ENCODE measurements at places on chromosomes 5 and 9.
A peak's percentile ranks its signal among the peaks of the same experiment; 100 is the strongest.

DNA sequence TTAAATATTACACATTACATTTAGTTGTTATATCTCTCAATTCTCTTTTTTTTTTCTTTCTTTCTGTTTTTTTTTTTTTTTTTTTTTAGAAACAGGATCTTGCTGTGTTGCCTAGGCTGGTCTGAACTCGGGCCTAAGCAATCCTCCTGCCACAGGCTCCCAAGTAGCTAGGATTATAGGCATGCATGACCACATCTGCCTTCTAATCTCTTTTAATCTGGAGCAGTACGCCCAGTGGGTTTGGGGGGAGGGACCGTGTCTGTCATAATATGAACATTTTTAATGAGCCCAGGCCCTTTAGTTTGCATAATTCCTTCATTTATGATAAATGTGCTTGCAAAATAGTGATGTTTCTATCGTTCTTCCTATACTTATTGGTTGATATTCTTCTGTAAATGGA lies 10.3 kb downstream of the RHOBTB3 start:
- no peak for DNase-seq

DNA sequence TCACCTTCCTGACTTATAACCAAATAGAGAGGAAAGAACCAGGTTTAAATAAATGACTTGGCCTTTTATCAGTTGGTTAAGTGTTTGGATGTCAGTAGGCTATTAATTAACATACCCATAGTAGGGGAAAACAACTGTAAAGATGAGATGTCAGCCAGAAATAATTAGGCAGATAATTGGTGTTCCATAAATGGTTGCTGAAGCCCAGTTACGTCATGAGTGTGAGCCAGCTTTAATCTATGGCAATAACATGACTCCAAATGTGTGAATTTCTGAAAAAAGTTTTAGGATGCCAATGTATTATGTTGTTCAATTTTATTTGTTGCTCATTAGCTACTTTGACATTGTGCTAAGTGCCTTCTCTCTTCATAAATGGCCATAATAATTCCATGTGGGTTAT lies 180.5 kb downstream of the FBXL7 start:
- no peak for DNase-seq

- no peak for DNase-seq
Observed at GRCh38 chr5:154995679-154996078, 17.9 kb upstream of the KIF4B start.

DNA sequence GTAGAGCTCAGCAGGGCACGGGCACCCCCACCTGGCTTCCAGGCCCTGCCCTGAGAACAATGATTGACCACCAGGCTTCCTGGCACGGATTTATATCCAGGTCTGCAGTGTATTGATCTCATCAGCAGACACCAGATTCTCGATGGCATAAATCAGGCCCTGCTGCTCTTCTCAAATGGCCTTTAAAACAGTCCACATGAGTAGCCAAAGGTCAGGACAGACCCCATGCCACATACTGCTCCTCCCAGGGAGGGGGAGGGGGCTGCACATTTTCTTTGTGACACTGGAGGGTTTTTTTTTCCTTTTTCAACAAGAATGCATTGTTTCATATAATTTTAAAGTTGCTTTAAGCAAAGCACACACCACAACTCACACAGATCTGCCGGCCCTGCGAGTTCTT lies 85.4 kb downstream of the SEMA4D start:
- no peak for DNase-seq

DNA sequence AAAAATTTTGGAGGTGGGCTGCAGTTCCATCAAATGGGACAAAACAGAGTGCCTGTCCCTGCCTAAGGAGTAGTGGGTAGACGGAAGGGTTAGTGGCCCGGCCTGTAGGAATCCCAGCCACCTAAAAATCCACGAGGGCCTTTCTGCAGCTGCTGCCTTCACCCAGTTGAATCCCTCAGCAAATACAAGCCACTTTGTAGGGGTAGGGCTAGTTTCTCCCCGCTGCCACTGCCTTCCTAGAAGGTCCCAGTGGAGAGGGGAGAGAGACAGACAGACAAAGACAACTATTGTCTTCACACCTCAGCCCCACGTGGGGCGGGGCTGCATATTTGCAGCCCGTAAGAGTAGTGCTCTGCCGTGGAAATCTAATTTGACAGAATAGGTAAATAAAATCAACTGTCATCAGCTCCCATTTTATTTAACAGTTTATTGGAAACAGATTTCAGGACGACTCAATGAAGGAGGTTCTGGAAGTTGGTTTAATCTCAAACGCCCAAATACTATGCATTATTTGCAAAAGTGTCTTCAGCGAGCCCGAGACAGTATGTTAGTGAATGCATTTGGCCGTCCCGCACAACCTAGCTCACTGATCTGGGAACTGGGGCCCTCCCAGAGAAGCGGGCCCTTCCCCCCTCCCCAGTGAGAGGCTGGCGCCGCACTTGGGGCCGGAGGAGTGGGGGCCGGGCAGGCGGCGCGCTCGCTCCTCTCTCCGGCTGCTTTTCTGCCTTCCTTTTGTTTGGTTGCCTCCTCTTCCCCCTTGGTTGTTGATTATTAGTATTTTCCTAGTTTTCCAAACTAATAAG lies 67.6 kb upstream of the TBCA start:
- no peak for DNase-seq

DNA sequence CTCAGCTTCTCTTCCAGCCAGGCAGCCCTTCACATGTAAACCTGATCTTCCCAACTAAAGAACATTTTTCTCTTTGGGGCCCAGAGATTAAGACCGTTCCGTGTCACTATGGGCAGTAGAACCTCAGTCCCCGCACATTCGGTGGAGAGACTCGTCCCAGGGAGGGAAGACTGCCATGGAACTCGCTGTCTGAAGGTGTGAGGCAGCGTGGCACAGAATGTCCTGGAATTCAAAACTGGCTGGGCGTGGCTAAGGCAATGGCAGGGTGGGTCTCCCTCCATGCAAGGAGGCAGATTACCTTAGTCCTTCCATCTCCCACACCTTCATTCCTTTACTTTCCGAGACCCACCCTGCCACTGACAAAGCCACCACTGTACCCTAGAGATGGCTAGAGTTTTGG lies 57.4 kb upstream of the ZNF354A start:
- DNase-seq = no peak

- no peak for DNase-seq
Observed at GRCh38 chr5:158435161-158435616, 576.2 kb upstream of the CLINT1 start.

- no peak for DNase-seq
Observed at GRCh38 chr5:150905312-150905683, 518 bp upstream of the ZNF300 start.

- DNase-seq = peak; percentile 19
Observed at GRCh38 chr5:1660001-1660400, 136.2 kb upstream of the LPCAT1 start.

- DNase-seq = no peak
Observed at GRCh38 chr5:171857489-171857876, 71.9 kb downstream of the SMIM23 start.

GRCh38 chr5:111859533-111860270 lies 102.7 kb upstream of the NREP start:
- no peak for DNase-seq

GRCh38 chr9:71368157-71368556 lies 246.7 kb upstream of the TRPM3 start:
- DNase-seq = no peak

DNA sequence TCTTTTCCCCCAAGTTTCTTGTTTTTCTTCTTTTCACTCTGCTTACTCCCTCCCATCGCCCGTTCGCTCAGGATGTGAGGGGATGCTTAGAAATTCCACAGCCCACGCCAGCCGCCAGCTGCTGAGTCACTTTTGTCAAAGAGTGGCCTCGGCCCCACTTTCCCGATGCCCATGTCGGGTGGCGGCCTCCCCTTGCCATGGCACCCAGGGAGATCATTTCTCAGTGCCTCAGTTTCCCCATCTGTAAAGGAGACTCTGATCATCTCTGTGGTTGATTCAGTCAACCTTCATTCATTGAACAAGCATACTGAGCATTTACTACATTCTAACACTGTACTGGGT lies 353 bp upstream of the PDGFRB start:
- DNase-seq = no peak

GRCh38 chr9:124780060-124780756 lies 3.3 kb downstream of the OLFML2A start:
- no peak for DNase-seq

DNA sequence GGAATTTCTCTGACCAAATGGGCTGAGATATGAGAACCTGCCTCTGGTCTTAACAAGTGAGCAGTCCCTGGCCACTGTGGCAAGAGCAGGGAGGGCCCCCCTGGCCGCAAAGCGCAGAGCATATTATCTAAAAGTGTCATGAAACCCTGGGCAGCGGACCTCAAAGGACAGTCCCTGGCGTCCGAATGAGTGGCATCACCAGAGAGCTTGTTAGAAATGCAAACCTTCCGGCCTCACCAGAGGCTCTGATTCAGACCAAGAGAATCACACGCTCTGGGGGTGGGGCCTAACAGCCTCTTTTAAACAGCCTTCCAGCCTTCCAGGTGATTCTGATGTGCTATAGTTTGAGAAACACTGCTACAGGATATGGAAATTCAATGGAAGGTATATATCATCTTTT lies 10.9 kb downstream of the PTPN3 start:
- DNase-seq = no peak

- no peak for DNase-seq
Observed at GRCh38 chr9:19174127-19174912, 47.0 kb upstream of the PLIN2 start.

GRCh38 chr9:112777914-112778313 lies 27.4 kb downstream of the SNX30 start:
- DNase-seq = no peak

DNA sequence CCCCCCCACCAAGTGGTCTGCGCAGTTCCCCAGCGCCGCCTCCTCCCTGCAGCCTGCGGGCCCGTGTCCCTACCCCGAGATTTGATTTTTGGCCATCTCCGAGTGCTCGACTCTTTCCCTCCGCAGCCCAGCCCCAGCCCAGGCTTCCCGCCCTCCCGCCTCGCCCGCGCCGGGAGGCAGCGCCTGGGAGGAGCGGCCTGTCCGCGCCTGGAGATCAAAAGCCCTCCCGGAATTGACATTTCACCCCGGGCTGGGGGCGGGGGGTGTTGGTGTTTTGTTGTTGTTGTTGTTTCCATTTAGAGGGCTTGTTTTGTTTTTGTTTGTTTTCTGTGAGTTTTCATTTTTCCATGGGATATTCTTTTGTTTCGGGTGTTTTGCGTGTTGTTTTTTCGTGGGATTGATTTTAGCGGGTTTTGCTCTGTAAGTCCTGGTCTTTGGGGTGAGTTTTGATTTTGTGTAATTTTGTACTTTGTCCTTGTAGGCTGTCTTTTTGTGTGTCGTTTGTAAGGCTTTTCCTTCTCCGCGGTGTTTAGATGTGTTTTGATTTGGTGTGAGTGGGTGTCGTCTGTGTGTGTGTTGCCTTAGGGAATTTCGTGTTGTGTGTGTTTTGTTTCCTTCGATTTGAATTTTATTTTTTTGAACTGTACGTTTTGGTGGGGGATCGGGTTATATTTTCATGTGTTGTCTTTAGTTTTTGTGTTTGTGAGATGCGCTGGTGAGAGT lies 1.7 kb upstream of the PAX5 start:
- no peak for DNase-seq

- DNase-seq = no peak
Observed at GRCh38 chr9:2128618-2129017, 113.5 kb downstream of the SMARCA2 start.

- DNase-seq = no peak
Observed at GRCh38 chr9:79988126-79988525, 416.4 kb downstream of the TLE4 start.

DNA sequence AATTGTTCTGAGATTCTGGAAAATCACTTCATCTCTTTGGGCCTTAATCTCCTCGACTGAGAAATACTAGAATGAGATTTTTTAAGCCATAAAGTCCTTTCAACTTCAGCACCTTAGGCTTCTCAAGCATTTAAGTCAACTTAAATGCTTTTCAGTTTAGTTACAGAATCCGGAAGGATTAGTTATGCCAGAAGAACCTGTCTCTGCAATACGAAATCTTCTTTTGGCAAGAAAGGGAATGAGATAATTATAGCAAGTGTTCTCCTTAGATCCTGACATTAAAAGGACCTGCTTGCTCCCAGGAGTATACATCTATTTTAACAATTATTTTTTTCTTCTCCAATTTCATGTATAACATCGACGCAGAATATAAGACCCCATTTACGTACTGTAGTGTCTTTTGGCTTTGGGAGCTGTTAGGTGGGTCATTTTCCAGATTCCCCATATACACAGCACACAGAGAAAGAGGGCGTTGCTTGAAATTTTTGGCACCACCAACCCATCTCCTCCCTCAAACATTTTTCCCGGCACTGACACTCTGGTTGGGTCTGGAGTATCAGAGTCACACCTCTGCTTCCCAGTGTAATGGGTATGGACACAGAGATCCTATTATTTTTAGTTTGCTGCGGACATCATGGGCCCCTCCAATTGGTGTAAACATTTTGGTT lies 43.6 kb upstream of the CLINT1 start:
- no peak for DNase-seq

GRCh38 chr5:177023303-177023664 lies 788 bp downstream of the ZNF346 start:
- DNase-seq = no peak

DNA sequence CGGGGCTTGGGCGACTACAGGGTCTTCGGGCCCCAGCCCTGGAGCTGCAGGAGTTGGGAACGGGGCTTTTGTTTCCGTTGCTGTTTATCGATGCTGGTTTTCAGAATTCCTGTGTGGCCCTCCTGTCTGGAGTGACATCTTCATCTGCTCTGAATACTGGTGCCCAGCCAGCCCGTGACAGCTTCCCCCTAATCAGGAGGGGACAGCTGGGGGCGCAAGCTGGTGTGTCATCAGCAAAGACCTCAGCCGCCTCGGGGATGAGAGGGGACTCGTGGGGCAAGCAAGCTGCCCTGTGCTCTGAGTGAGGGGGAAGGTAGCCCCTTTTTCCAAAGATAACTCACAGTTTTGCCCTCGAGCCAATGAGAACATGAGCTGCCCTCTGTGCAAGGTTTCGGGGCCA lies 110.7 kb downstream of the RXRA start:
- DNase-seq = no peak

DNA sequence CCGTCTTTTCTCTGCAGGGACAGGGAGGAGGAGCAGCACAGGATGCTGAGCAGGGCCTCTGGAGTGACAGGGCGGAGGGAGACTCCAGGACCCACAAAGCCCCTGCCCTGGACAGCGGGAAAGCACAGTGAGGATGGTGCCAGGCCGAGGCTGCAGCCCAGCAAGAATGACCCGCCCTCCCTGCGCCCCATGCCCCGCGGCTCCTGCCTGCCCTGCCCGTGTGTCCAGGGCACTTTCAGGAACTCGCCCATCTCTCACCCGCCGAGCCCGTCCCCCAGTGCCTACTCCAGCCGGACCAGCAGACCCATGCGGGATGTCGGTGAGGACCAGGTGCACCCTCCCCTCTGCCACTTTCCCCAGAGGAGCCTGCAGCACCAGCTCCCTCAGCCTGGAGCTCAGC lies 9.1 kb upstream of the EXOC3 start:
- peak; percentile 30 for DNase-seq

DNA sequence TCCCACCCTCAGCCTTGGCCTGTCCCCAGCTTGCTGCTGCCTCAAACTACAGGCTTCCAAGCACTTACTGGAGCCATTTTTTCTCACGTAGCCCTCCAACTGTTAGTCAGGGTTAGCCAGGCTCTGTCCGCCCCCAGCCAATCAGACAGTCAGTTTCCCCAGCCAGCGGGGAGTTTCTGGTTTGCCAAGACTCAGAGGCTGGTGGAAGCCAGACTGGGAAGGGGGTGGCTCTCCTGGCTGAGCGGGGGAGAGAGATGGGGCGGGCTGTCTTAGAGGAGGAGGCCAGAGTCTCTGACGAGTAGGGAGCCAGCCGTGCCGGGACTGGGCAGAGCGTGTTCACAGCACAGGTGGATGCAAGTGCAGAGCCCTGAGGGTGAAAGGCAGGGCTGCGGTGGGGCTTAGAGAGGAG lies 15.3 kb downstream of the PROP1 start:
- DNase-seq = no peak

All from liver (tissue), 10 donors.